ENCODE measurements at places on chromosomes 3 and 15. TPM values are rescaled to one million over a fixed set of nuclear protein-coding genes. Genes with fewer than 3 reads are reported as not detected.
A peak's percentile ranks its signal among the peaks of the same experiment; 100 is the strongest.

DNA sequence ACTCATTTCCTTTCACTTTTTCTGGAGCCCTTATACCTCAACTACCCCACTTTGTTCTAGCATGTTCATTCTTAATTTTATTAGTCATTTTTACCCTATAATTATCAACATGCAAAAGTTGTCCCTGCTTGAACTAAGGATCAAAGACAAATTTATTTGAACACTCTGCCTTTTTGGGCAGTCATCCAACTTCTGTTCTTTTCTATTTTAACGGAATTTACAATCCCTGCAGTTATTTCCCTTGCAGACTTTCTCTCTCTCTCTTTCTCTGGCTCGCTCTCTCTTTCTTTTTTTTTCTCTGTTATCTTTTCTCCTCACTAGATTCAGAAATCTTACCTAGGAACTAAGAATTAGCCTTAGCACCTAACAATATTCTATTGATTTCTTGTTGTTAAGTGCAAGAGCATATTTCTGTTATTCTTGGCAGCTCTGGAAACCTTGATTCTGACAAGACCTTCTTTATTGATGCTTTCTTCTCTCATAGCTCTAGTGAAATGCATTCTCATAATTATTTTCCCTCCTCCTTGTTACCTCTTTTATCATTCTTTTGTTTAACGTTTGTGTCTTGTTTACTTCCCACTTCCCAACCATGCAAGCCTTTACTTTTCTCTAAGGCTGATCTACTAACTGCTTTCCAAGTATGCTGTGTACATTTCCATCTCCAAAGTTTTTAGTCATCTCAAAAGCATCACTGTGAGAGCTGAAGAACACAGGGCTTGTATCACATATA, 951.6 kb downstream of the DIPK2A start:
- no peak for DNase-seq

DNA sequence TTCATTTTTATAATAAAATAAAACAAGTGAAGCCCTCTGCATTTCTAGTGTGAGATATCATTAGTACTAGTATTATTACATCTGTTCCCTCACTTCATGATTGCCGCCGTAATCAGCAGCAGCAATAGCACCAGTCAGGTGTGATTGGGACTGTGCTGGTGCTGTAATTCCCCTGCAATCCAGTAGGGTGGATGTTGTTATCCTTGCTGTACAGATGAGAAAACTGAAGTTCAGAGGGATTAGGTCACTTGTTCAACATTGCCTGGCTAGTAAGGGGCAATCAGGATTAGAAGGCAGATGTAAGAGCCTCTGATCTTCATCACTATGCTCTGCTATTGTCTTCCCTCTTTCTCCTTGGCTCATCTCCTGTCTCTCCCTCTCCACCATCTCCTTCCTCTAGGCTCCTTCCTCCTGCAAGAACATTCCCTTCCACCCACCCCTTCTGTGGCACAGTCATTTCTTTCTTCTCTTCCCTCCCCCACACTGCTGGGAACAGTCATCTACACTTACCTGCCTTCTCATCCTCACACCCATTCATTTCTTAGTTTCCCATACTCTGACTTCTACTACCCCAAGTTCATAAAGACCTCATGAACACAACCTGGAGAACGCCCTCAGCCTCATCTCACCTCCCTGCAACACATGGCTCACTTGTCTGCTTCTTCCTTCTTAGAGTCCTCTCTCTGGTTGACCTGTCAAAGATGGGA, 29.7 kb downstream of the CRYGS start:
- DNase-seq: no peak

DNA sequence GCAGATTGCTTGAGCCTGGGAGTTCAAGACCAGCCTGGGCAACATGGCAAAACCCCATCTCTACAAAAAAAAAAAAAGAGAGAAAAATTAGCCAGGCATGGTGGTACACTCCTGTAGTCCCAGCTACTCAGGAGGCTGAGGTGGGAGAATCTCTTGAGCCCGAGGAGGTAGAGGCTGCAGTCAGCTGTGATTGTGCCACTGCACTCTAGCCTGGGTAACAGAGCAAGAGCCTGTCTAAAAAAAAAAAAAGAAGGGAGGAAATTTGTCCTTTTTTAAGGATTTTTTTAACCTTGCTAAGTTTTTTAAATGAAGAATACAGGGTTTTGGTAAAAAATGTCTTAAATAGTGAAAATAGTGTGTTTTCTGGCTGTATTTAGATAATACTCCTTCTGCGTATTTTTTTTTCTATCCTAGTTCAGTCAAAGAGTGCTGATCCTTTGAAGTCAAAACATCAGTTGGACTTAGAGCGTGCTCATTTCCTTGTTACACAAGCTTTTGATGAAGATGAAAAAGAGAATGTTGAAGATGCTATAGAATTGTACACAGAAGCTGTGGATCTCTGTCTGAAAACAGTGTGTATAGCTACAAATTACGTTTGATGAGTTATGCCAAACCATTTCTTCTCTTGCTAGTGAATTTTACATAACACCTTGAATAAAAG, 11.1 kb downstream of the CAPN7 start:
- DNase-seq: no peak

- DNase-seq: peak; percentile 12
These were observed 200.4 kb downstream of the NR1D2 start for GRCh38 chr3:24145481-24145880.

- DNase-seq: no peak
These were observed 10.5 kb downstream of the WWTR1 start for GRCh38 chr3:149647285-149647684.

GRCh38 chr3:53256704-53257055, 858 bp upstream of the TKT start:
- no peak for DNase-seq

- peak; percentile 54 for DNase-seq
These were observed 627 bp downstream of the ACAD11 start for GRCh38 chr3:132659000-132659364.

GRCh38 chr3:79255702-79256101, 512.1 kb downstream of the ROBO1 start:
- DNase-seq: peak; percentile 15

GRCh38 chr3:8298021-8298954, 203.3 kb upstream of the LMCD1 start:
- no peak for DNase-seq

DNA sequence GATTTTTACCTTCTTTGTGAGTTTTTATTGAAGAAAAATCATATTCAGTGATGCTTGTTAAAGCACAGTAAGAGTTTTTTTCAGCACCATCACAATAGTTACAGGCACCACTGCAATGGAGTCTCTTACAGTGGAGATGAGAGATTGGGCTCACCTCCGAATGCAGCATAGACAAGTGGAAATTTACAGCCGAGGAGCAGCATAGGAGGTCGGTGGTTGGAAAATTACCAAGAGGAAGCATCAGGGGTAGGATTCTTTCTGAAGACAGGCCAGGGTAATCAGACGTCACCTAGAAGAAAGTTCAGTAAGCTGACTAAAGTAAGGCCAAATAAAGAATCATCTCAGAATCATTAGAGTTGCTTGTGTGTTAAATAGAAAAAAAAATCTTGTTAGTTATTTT, 491.6 kb downstream of the RBMS3 start:
- DNase-seq: no peak

DNA sequence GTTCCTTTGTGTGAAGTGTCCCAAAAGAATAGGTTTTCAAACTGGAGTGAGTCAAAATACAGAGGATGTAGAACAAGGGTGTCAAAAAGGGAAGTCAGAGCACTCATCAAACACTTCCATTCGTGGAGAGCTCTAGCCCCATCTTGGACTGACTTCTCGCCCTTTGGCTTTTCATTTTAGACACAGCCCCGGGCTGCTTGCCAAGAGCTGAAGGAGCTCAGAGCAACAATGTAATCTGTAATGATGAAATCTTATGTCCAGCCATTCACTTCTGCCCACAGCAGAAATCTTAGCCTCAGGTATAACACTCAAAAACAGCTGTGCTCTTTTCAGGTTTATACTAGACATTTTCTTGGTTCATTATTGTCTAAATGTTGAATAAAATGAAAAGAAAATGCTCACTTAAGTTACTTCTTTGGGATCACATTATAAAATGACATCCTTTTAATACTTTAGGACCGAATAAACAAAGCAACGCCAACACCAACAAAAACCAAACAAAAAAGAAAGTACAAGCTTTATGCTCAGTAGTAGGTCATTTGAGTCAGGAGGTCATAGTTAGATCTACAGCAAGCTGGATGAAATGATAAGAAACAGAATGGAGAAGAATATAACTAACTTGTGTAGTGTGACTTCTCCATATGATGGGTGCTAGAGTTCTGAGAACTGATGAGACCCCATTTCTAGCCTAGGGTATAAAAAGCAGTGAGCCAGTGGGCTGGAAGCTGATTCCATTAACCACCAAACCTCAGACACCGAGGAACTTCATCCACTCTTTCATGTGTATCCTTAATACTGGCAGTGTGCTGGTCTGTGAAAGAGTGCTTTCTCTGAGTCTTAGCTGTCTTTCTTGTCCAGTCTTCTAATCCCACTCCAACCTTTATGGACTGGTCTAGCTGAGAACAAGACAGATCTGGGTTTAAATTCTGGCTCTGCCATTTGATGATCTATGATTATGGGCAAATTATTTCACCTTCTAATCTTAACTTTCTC, 131.8 kb upstream of the SLC7A14 start:
- DNase-seq: peak; percentile 91

GRCh38 chr3:187677604-187678003, 7.4 kb upstream of the SST start:
- peak; percentile 70 for DNase-seq

DNA sequence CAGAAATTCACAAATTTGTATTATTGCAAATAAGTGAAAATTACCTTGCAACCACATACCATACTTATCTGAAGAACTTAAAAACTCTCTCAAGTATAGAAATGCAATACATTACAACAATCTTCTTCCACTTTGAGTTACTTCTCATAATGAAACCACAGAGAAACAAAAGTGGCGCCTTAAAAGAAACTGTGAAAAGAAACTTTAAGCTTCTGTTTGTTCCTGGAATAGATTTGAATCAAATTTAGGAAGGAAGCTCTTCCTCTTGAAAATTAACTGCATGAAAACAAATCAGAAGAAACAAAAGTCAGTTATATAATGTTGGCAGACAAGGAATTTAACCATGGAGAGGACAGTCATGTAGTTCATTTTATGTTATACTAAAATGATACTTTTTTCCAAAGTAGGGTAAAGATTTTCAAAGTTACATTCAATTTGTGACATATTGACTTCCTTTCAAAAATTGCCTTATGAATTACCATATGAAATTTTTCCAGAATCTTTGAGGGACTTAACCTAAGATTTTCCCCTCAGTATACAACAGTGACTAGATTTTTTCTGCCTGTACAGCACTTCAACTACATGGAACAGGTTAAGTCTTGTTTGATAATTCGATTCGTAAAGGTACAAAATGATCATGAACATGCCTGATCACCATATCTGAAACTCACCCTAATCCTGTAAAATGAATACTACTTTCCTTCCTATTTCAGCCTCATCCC, 57.6 kb upstream of the TNFSF10 start:
- DNase-seq: no peak

- DNase-seq: peak; percentile 24
These were observed 150.8 kb upstream of the BHLHE40 start for GRCh38 chr3:4828279-4829030.

DNA sequence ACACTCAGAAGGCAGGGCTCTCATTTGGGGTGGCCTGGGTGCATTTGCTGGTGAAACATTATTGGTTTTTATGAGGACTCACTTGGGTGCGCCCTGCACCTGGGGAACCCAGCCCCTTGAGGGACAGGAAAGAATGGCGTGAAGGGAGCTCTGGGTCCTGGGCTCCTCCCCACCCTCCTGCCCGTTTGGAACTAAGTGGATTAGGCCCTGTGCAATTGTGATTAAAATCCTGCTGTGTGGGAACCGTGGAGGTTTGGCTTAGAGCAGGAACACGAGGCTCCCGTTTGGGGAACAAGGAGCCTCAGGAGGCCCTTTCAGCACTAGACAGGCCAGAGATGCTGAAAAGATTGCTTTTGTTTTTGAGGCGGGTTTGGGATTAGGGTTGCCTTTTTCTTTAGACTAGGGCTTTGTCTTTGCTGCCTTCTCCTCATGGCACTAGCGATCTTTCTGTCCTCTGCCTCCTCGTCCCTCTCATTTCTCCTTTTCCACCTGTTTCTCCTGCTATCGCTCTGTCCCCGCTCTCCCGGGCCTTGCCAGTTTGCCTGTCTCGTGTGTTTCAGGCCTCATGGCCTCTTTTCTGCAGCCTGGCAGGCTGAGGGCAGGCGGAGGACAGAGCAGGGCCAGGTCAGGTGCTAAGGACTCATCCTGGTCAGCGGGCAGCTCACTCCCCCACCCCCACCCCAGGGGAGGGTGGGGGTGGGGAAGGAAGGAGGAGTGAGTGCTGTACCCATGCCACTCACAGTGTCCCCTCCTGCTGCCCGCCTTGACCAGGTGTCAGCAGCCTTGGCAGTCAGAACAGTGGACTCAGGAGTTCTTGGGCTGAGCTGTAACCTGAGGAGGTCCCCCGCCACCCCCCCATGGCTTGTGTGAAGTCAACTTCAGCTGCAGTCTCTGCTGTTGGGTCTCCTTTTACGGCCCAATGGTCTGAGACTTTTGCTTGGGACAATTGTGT, 8.6 kb downstream of the MAPKAPK3 start:
- DNase-seq: no peak

DNA sequence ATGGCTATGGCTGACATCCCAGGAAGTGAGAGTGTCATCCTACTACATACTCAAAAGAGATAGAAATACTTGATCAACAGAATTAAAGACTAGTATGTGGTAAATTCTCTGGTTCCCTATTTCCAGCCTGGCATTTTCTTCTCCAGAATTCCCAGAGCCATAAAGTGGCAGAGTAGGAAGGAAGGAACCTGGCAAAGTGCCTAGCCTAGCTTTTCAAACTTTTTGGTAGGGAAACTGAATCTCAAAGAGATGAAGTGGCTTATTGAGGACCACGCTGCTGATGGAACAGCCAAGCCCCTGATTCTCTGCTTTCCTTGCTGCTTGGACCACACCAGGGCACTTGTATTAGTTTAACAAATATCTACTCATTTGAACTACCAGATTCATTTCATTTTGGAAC, 312.4 kb upstream of the RORA start:
- no peak for DNase-seq

GRCh38 chr3:18402239-18402799, 22.8 kb downstream of the SATB1 start:
- no peak for DNase-seq

- DNase-seq: no peak
These were observed 190.1 kb downstream of the FAM43A start for GRCh38 chr3:194875581-194876402.

The PDE8A gene
- total RNA-seq: 25.7 TPM

The AP3B2 gene
- total RNA-seq: not detected

The SLC28A1 gene
- not detected for total RNA-seq

The ICE2 gene
- total RNA-seq: 17.0 TPM

The POLQ gene
- total RNA-seq: 11.7 TPM

The ITIH3 gene
- total RNA-seq: not detected

The LRRC15 gene
- 9.1 TPM for total RNA-seq

The KLHL24 gene
- 15.1 TPM for total RNA-seq

The ITPKA gene
- 3.7 TPM for total RNA-seq

The OIP5 gene
- total RNA-seq: 61.9 TPM

The OCA2 gene
- not detected for total RNA-seq

The AGBL1 gene
- total RNA-seq: not detected

The AP2M1 gene
- total RNA-seq: 795 TPM

The SLC2A2 gene
- 0.12 TPM for total RNA-seq

The LSM3 gene
- total RNA-seq: 23.0 TPM

The NECTIN3 gene
- total RNA-seq: 76.6 TPM

The GOLGA6L10 gene
- total RNA-seq: 0.25 TPM

All from M059J (cell line).